H9 (cell line): ENCODE measurements at places on chromosomes 7 and 10.

GRCh38 chr7:28469562-28469961 is 57.2 kb downstream of the CREB5 start:
- no peak overlapping the region for H3K4me3 ChIP-seq
- H3K27me3 ChIP-seq = no peaks in the 10 kb centered on the region; the same call in 1 of the 2 replicates
- no peaks in the 10 kb centered on the region for H3K36me3 ChIP-seq
- H3K4me1 ChIP-seq = no peaks in the 10 kb centered on the region
- no peak for DNase-seq

DNA sequence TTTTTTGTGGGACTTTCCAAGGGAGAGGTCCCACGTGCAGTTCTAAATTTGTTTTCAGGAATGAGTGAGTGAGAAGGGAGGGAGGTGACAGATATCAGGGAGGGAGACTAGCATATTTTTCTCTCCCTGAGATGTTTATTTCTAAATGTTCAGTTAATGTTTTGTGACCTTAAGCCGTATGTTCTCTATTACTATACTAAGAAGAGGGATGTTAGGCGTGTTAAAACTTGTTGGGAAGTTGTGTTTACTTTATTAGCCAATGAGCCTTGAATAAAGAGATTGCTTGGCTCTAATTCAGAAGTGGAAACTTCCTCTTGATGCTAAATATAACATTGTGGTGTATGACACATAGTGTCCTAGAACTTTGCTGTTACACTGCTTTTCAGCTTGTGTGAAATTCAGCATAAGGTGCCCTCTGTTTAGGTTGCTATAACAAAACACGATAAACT is 37.3 kb downstream of the DNAH11 start:
- no peak overlapping the region for H3K4me3 ChIP-seq
- H3K27ac ChIP-seq = no peak overlapping the region
- H3K27me3 ChIP-seq = no peaks in the 10 kb centered on the region
- peaks cover 20% of the 10 kb centered on the region for H3K36me3 ChIP-seq
- DNase-seq = no peak

DNA sequence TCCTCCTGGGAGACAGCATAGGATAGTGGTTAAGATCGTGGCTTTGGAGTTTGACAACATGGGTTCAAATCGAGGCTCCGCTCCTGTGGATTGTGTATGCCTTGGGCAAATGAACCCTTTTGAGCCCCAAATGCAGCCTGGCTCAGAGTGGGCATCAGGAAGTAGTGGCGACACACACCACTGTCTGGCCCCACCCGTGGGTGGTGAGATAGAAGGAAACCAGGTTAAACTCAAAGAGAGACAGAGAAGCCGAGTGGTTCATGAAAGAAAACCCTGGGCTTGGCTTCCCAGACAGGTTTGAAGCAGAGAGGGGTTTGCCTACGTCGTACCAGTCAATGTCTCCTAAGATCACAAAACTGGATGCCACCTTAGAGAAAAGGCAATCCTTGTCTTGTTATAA is 57.7 kb downstream of the PRTFDC1 start:
- H3K36me3 ChIP-seq = no peaks in the 10 kb centered on the region
- no peak overlapping the region for H3K27ac ChIP-seq
- no peaks in the 10 kb centered on the region for H3K4me1 ChIP-seq
- H3K27me3 ChIP-seq = no peaks in the 10 kb centered on the region
- H3K4me3 ChIP-seq = no peak overlapping the region
- DNase-seq = no peak

GRCh38 chr7:16668049-16668858 is 22.3 kb downstream of the BZW2 start:
- H3K4me3 ChIP-seq = no peak overlapping the region
- peaks cover 3% of the 10 kb centered on the region; the same call in 1 of the 2 replicates for H3K4me1 ChIP-seq
- no peaks in the 10 kb centered on the region for H3K27me3 ChIP-seq
- peaks cover 41% of the 10 kb centered on the region for H3K36me3 ChIP-seq
- DNase-seq = no peak
- H3K27ac ChIP-seq = no peak overlapping the region

DNA sequence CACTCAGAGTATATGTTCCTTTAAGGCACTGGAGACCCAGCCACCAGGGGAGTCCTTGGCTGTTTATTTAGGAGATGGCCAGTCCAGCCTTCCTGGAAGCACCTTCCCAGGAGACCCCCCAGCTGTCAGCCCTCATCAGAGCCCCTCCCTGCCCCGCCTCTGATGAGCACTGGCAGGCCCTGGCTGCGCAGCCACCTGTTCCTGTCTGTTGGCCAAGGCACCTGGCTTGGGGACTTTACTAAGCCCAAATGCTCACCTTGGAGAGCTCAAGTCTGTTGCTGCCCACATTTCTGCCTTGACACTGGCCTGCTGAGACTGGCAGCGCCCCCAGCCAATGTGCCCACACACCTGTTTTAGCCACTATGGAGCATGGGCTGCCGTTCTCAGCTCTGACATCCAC is 124.7 kb downstream of the ELMO1 start:
- no peak overlapping the region for H3K27ac ChIP-seq
- no peaks in the 10 kb centered on the region; the same call in 1 of the 2 replicates for H3K4me1 ChIP-seq
- no peaks in the 10 kb centered on the region for H3K27me3 ChIP-seq
- no peaks in the 10 kb centered on the region for H3K36me3 ChIP-seq
- H3K4me3 ChIP-seq = no peak overlapping the region
- DNase-seq = no peak

DNA sequence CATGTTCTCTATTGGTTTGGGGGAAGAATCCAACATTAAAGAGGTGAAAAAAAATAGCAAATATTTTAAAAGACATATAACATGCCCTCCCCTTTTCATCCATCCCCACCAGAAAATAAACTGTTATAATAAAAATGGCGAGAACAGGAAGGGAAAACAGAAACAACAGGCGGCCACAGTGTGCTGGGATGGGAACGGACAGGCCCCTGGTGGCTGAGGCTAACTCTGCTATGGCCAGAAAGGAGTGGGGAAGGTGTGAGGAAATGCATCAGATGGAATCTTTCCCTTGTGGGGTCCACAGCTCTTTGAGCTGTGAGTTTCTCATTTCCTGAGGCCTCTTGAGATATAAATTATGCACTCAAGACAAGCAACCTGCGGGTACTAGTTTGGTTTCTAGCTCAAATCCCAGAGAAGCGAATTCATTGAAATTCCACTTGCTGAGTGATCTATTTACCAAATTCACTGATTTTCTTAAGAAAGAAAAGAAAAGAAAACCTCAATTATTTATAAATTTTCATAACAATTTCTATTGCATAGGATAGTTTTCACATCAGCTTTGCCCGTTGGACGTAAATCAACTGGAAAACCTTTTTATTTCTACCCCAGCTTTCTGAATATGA is 139.5 kb downstream of the BMPER start:
- H3K27me3 ChIP-seq = no peaks in the 10 kb centered on the region
- no peaks in the 10 kb centered on the region for H3K36me3 ChIP-seq
- H3K4me3 ChIP-seq = no peak overlapping the region
- H3K27ac ChIP-seq = no peak overlapping the region
- no peak for DNase-seq

GRCh38 chr7:25913598-25914224 is 238.3 kb upstream of the NFE2L3 start:
- no peak overlapping the region for H3K4me3 ChIP-seq
- DNase-seq = no peak
- peaks cover under 1% of the 10 kb centered on the region; the same call in 1 of the 3 replicates for H3K36me3 ChIP-seq
- no peak overlapping the region for H3K27ac ChIP-seq

GRCh38 chr7:95865716-95866371 is 93.5 kb downstream of the DYNC1I1 start:
- no peak overlapping the region for H3K4me3 ChIP-seq
- H3K27ac ChIP-seq = no peak overlapping the region
- no peaks in the 10 kb centered on the region for H3K27me3 ChIP-seq
- H3K4me1 ChIP-seq = no peaks in the 10 kb centered on the region; the same call in 1 of the 2 replicates
- no peaks in the 10 kb centered on the region for H3K36me3 ChIP-seq

GRCh38 chr10:130757821-130758489 is 553.6 kb downstream of the TCERG1L start:
- H3K4me1 ChIP-seq = no peaks in the 10 kb centered on the region
- no peak overlapping the region for H3K27ac ChIP-seq
- DNase-seq = no peak
- H3K4me3 ChIP-seq = no peak overlapping the region
- no peaks in the 10 kb centered on the region for H3K36me3 ChIP-seq
- H3K27me3 ChIP-seq = no peaks in the 10 kb centered on the region

DNA sequence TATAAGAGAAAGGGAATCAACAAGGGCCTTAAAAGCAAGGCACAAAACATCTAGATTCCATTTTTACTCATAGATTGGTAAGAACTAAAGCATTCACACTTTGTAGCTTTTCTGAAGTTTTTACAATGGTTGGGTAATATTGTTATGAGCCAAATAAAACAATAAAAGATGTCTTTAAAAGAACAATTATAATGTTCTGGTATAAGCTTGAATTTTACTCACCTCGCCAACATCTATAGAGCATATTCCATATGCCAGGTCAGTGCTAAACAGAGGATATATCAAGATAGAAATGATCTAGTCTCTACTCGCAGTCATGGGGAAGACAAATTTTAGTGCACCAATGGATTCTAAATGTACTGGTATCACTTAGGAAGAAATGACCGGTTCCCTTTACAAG is 11.9 kb downstream of the STEAP1 start:
- no peaks in the 10 kb centered on the region for H3K4me1 ChIP-seq
- H3K36me3 ChIP-seq = no peaks in the 10 kb centered on the region
- no peak for DNase-seq
- no peak overlapping the region for H3K27ac ChIP-seq

GRCh38 chr7:32937344-32938174 is 19.7 kb upstream of the FKBP9 start:
- no peak overlapping the region for H3K4me3 ChIP-seq
- no peak for DNase-seq
- no peak overlapping the region for H3K27ac ChIP-seq
- H3K36me3 ChIP-seq = no peaks in the 10 kb centered on the region; the same call in 1 of the 2 replicates
- H3K27me3 ChIP-seq = peaks cover 54% of the 10 kb centered on the region

- no peak overlapping the region for H3K4me3 ChIP-seq
- peak; percentile 81 for DNase-seq
- H3K27ac ChIP-seq = no peak overlapping the region
- peaks cover 2% of the 10 kb centered on the region; the same call in 1 of the 2 replicates for H3K4me1 ChIP-seq
- H3K27me3 ChIP-seq = no peaks in the 10 kb centered on the region
These were observed 1180.3 kb downstream of the TYW1 start for GRCh38 chr7:68176974-68177373.

GRCh38 chr10:113995201-113995600 is 48.5 kb upstream of the ADRB1 start:
- no peak overlapping the region for H3K4me3 ChIP-seq
- no peak overlapping the region for H3K27ac ChIP-seq
- no peaks in the 10 kb centered on the region for H3K36me3 ChIP-seq
- H3K4me1 ChIP-seq = no peaks in the 10 kb centered on the region

GRCh38 chr7:122467661-122468449 is 163.3 kb upstream of the FEZF1 start:
- no peak for DNase-seq
- H3K27ac ChIP-seq = no peak overlapping the region
- H3K4me3 ChIP-seq = no peak overlapping the region
- peaks cover 4% of the 10 kb centered on the region for H3K4me1 ChIP-seq

DNA sequence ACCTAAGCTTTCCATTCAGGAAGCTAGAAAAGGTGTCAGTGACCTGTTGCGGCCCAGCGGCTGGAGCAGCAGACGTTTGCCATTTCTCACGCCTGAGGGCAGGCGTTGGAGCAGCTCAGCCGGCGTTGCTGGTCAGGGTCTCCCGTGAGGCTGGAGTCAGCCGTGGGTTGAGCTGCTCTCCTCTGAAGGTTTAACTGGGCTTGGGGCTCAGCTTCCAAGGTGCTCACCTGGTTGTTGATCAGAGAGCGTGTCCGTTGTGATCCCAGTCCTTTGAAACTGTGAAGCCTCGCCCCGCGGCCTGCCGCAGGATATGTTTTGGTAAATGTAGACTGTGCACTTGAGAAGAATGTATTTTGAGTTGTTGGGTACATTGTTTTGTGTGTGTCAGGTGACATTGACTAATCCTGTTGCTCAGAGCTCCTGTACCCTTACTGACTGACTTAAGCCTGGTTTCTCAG is 20.6 kb upstream of the PWWP2B start:
- H3K36me3 ChIP-seq = peaks cover 2% of the 10 kb centered on the region; the same call in 1 of the 2 replicates
- no peaks in the 10 kb centered on the region for H3K4me1 ChIP-seq
- DNase-seq = no peak
- no peak overlapping the region for H3K4me3 ChIP-seq
- H3K27ac ChIP-seq = no peak overlapping the region

DNA sequence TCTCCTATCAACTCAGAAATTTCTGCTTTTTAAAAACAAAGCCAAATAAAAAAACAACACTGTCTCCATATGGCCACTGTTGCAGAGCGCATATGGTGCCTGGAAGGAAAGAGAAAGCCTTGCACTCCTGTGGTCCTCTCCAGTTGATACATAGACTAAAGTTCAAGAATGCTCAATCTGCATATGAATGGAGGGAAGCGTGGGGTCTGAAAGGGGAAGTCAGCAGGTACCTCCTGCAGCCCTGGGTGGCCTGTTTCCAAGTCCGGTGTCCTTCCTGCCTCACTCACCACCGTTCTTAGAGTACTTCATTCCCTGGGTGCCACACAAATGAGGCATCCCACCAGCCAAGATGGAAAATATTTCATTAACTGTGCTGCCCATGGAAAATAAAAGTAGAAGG is 138.3 kb upstream of the PALS2 start:
- peaks cover 4% of the 10 kb centered on the region; the same call in 1 of the 3 replicates for H3K36me3 ChIP-seq
- H3K4me3 ChIP-seq = peak overlapping the region; percentile 64
- H3K27me3 ChIP-seq = no peaks in the 10 kb centered on the region; the same call in 1 of the 2 replicates

GRCh38 chr10:117131376-117132327 is 6.4 kb downstream of the VAX1 start:
- H3K4me1 ChIP-seq = no peaks in the 10 kb centered on the region
- peak overlapping the region; percentile 69 for H3K4me3 ChIP-seq
- no peak overlapping the region for H3K27ac ChIP-seq
- peaks cover 84% of the 10 kb centered on the region for H3K27me3 ChIP-seq
- peak; percentile 61 for DNase-seq

DNA sequence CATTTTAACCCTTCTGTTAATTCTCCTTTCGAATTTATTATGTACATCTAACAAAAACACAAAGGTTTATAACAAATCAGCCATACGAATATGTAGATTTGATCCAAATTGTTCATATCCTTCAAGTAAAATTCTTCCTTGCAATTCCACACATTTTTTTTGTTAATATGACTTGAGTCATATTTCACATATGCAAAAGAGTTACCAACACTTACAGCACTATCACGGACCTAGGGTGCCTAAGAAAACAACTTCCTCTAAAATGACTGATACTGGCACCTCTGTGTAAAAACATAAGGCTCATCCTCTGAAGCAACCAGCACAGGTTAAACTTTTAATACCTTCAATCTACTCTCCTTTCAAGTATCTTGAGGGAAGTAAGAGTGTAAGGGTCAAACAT is 451.8 kb downstream of the SEMA3D start:
- DNase-seq = no peak
- no peaks in the 10 kb centered on the region for H3K27me3 ChIP-seq
- peaks cover 4% of the 10 kb centered on the region for H3K36me3 ChIP-seq
- H3K4me3 ChIP-seq = no peak overlapping the region
- H3K27ac ChIP-seq = no peak overlapping the region

DNA sequence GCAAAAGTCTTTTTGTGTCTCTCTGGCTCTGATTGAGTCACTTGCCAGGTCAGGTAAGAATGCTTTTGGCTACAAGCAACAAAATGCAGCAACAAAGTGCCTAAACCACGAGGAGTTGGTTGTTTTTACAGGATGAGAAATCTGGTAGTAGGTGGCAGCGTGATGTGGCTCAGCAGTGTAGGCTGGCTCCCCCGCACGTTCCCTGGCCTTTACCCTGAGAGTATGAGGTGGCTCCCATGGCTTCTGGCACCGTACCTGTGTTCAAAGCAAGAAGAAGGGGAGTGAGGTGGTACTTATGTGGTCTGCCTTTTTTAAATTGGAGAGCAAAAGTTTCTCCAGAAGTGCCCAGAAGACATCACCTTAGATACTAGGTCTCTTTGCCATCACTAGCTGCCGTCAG is 11.7 kb downstream of the PRKRIP1 start:
- peaks cover 92% of the 10 kb centered on the region for H3K36me3 ChIP-seq
- H3K27me3 ChIP-seq = no peaks in the 10 kb centered on the region
- H3K4me1 ChIP-seq = no peaks in the 10 kb centered on the region
- no peak for DNase-seq
- no peak overlapping the region for H3K4me3 ChIP-seq
- no peak overlapping the region for H3K27ac ChIP-seq
